ENCODE measurements at places on chromosomes 6 and 20. TPM values are rescaled to one million over a fixed set of nuclear protein-coding genes. Genes with fewer than 3 reads are reported as not detected.

The SALL4 gene
- 75.8 TPM for total RNA-seq

The HLA-DMB gene
- not detected for total RNA-seq

The OXT gene
- 1.9 TPM for total RNA-seq

The PEX7 gene
- total RNA-seq, result 6.1 TPM

The BANF2 gene
- total RNA-seq, result 2.1 TPM

The PHACTR3 gene
- 0.11 TPM for total RNA-seq

The ZBTB46 gene
- 9.1 TPM for total RNA-seq

Data from Caco-2 (cell line).